ENCODE measurements at places on chromosomes 4 and X.
A peak's percentile ranks its signal among the peaks of the same experiment; 100 is the strongest.

DNA sequence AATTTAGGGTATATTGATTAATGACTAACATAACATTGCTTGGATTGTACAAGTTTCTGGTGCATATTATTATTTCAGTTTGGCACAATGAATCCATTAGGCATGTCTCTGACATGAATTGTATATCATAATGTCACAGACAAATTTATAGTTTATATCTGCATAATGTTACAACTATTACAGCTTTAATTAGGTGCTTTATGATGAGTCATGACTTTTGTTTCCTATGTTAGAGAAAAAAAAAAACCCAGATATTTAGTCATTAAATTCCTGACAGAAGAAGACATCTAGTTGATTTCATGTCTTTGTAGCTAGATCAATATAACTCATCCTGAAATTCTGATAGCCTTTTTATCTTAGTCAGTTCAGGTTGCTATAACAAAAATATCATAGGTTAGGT is 385.7 kb upstream of the EPHA5 start:
- DNase-seq = no peak

DNA sequence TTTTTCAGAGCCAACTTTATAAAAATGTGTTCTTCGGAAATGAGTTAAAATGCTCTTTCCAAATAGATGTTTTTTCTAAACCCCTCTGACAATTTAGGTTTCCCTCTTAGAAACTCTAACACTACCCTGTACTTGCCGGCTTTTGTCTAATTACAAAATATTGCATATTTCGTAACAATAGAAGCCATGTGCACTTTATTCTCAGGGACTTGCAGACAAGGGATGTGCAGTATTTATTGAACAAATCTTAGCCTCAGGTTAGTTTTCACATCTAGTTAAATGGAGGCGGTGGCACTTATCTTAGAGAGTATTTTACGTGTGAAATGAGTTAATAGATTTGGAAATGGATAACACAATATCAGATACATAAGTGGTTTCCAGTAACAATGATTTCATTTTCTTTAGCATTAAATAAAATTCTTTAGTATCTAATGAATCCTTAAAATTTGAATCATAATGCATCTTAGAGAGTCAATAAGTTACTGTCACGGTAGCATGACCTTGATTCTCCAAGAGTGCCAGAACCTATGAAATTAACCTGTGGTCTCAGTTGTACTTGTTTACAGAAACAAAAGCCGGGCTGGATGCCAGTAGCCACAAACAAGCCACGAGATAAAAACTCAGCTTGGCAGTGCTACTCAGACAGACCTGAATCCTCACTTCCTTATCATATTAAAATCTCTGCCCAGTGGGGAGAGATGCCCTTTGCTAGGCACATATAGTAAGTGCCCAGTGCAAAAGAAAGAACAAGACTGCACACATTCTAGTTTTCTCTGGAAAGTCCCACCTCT is 772 bp upstream of the PABPC4L start:
- peak; percentile 21 for DNase-seq

GRCh38 chrX:25017667-25018247 is 2.0 kb upstream of the ARX start:
- DNase-seq = no peak

GRCh38 chr4:54746218-54746617 is 88.5 kb downstream of the KIT start:
- no peak for DNase-seq

DNA sequence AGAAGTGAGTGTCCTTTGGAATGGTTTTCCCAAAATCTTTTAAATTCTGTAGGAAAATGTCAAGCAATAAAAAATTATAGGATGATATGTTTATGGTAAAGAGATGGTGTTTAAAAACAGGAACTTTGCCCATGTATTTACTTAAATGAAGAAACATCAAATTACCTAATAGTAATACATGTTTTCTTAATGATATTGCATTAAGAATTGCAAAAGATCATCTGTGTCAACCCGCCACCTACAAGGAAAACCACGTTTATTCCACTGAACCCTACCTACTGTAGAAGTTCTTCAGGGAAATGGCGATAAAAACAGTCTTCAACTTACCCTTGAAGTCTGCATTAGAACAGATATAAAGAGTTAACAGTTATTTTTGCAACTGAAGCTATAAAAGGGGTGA is 67.2 kb upstream of the NDP start:
- no peak for DNase-seq

DNA sequence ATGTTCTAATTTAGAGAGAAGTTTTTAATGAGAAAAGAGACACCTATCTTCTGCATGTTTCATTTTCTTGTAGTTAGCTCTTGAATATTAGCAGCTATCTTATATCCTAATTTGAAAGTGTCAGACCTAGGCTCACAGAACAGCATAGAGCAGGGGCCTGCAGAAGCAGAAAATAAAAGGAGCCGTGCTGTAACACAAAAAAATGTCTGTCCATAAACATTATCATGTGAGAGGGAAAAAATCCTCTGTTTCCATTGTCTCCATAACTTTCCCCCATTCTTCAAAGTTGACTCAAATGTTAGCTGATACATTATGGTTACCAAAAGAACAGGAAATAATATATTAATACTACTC is 329.2 kb upstream of the EPHA5 start:
- no peak for DNase-seq

- no peak for DNase-seq
These were observed 292.5 kb upstream of the DCAF8L1 start for GRCh38 chrX:28273736-28274135.

- DNase-seq = no peak
These were observed 16.0 kb upstream of the C4orf36 start for GRCh38 chr4:86908251-86908657.

DNA sequence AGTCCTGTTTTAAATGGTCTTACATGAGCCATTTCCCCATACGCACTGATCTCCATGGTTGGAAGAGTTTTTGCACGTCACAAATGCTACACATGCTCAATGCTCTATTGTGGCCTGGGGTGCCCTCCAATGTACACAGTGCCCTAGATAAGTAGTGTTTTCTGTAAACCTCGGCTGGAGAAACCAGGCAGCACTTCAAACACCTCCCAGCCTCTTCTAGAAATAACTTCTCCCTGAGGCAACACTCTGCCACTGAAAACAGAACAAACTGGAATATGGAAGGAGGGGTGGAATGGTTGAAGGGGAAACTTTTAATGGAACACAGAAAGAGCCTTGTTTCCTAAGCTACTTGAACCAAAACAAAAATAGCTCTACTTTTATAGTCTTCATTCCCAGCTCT is 123.9 kb upstream of the CBR4 start:
- DNase-seq = no peak

DNA sequence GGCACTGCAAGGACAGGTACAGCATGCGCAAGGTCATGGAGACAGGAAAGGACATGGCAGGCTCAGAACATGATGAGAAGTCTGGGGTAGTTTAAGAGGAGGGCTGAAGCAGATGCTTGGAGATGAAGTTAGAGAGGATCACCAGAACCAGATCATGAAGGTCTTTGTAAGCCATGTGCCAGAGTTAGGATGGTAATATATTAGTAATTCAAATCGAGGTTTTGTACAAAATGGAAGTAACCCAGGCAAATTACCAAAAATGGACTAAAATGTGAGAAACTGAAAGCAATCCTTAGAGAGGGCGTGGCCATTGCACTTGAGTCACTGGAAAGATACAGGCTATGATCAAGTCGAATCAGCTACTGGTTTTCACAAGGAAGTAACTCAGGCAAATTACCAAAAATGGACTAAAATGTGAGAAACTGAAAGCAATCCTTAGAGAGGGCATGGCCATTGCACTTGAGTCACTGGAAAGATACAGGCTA is 13.5 kb downstream of the RXFP1 start:
- DNase-seq = peak; percentile 55

DNA sequence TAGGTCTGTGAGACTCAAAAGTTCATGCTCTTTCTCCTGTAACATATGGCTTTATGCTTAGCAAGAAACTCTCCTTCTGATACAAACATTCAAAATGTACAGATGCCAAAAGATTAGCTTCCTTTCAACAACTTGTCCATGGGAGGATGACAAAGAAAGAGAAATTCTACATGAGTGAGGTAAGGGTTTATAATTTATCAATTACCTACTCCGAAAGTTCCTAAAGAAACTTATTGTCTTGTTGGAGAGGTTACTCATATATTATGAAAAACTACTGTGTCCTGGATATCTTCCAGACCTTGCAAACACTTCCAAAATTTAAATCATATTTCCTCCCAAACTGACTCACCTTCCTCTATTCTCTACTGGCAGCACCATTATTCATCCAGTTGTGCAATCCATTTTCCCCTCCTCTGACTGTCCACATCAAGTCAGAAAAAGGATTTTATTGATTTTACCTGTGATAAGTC is 65.1 kb downstream of the ENPEP start:
- peak; percentile 72 for DNase-seq

DNA sequence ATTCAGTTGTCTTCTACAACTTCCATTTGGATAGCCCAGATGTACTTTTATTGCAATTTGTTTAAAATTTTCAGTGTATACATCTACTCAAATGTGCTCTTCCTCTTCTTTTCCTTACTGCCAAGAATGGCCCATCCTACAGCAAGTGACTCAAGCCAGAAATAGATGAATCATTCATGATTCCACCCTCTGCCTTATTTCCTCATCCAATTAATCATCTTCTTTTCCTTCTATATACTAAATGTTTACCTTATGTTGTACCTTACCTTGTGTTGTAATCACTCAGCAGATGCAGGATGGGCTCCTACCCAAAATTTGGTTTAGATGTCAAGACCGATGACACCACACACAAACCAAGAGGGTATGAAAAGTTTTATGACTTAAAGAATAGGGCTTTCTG is 437.8 kb downstream of the GRXCR1 start:
- peak; percentile 77 for DNase-seq

- DNase-seq = peak; percentile 80
These were observed 290.7 kb upstream of the TENM3 start for GRCh38 chr4:181952478-181952877.

DNA sequence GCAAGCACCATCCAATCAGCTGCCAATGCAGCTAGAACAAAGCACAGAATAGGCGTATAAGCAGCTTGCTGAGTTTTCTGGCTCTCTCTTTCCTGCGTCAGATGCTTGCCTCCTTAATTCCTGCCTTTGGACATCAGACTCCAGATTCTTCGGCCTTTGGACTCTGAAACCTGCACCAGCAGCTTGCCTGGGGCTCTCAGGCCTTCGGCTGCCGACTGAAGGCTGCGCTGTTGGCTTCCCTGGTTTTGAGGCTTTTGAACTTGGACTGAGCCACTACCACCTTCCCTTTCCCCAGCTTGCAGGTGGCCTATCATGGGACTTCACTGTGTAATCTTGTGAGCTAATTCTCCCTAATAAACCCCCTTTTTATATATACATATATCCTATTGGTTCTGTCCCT is 6.1 kb downstream of the TMEM192 start:
- DNase-seq = no peak

DNA sequence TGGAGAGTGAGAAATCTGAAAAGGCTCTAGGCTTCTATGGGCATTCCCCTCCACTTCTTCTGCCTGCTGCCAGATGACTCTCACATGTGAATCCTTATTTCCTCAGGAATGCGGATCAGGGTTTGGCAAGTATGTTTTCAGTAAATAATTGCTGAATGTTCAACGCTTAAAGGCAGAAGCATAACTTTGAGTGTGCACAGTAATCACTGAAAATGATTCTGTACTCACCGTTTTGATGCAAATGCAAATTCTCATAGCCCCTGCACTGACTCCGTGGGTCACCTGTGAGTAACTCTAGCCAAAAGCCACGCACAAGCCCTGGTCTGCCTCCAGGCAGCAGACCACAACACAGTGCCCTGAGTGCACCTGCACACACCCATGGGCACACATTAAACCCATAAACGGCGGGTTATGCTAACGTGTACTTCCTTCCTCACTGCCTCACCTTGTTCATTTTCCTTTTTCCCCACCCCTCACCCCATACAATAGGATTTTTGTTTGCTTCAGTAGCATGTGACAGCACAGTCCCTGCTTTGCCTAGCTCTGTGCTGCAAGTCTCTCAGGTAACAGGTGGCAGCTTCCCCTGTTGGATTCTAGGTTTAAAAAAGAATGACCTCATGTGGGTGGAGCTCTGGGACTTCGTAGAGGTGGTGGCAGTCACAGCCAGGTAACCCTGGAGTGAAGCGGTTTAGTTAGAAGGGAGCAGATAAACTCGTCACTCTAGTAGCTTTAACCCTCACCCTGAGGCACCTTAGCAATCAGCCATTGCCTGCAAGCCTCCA is at the start of gene ARHGEF38:
TSS of gene ARHGEF38 (plus strand) at position 656 of the 782 bp plus-strand sequence. CDS start 146 bp downstream, outside the sequence.
- no peak for DNase-seq

- no peak for DNase-seq
These were observed 18.6 kb upstream of the CLTRN start for GRCh38 chrX:15683193-15683592.

GRCh38 chrX:8869812-8870211 is 68.6 kb upstream of the FAM9A start:
- no peak for DNase-seq

DNA sequence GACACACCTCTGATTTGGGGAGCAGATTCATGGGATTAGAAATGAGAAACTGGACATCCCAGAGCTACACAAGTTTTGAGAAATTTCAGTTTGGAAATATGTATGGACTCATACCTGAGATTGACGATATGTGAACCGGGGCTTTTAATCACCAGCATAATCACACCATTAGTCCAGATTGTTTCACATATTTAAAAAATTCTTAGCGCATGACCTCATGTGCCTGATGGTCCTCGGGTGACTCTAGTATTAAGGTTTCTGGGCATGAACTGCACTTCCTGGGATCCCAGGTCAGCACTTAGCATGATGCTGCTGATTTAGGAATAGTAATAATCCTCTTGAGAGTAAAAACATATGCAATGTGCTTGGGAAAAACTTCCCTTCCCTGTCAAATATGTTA is 91.9 kb upstream of the BCOR start:
- no peak for DNase-seq

DNA sequence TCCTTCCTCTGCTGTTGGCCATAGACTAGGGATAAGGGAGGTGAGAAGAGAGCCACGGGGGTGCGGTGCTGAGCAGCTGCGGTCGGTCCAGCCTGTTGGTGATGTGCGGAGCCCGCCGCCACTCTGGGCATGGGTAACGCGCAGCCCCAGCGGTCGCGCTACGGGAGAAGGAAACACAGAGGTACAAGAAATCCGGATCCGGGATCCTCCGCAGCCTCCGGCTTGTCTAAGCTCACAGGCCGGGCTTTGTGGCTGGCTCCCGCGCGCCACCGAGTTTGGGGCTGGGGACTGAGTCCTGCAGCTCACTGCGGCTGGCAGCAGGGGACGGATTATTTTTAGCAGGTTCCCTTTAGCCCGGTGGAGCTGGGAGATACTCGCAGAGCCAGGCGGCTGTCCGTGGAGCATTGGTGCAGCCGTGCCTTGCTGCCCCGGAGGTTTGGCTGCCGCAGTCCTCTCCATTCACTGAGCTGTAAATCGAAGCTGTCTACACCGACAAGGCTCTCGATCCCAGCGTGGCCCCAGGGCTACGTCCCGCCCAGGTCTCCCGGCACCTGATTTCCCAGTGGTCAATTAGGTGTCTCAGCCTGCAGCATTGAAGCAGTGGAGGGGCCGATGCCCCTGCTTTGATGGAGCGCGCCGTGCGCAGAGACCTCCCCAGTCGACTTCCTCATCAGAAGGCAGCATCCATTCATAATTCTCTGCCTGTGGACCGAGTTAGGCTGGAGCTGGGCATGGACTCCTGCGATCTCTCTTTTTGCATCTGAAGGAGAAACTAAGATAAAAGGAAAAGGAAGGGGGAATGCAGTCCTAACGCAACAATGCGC is 81.9 kb upstream of the SCML1 start:
- DNase-seq = no peak
